Left forelimb (tissue), 1 donor: ENCODE measurements at places on chromosomes 12 and 14.

GRCh38 chr12:132602572-132603239 lies 7.7 kb downstream of the LRCOL1 start:
- no peak for DNase-seq

GRCh38 chr14:98940693-98941437 lies 331.1 kb downstream of the BCL11B start:
- DNase-seq = no peak

DNA sequence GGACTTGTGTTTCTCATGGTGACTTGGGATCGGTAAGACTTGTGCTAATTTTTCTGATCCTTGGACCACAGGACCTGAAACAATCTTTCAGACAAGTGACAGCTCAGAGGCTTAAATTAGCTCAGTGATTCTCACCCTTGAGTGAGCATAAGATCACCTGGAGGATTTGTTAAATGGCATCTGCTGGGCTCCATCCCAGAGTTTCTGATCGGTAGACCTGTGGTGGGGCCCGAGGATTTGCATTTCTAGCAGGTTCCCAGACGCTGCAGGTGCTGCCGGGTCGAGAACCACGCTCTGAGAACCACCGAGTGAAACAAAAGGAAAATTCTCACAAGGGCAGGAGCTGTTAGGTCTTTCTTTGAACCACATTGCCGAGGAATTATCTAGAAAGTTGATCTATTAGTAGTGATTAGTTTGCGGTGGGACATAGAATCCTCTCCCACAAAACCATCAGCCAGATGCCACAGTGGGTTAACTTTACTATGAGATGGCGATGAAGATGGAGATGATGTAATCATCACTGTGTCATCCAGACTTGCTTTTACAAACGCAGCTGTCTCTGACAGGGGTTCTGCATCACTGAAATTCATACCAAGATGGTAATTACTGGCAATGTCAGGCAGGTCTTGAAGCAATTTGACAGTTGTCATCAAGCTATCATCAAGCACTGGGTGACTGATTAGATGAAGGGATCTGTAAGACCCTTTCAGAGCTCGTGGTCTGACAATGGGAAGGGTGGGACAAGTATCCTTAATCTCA lies 184.0 kb downstream of the AACS start:
- DNase-seq = no peak

DNA sequence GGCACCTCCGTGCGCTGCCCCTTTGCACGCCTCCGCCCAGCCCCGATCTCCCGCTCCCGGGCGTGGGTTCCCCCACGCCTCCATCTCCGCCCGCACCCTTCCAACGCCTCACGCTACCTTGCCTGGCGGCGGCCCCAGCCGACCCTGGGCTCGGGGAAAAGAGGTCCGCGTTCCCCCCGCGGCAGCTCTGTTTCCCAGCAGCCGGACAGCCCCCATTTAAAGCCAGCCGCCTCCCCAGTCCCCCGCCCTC lies at the start of gene PRIMA1:
Gene PRIMA1 (minus strand): TSS at position 193 of the 250 bp plus-strand sequence. CDS start 767 bp downstream, outside the sequence.
- DNase-seq = no peak

DNA sequence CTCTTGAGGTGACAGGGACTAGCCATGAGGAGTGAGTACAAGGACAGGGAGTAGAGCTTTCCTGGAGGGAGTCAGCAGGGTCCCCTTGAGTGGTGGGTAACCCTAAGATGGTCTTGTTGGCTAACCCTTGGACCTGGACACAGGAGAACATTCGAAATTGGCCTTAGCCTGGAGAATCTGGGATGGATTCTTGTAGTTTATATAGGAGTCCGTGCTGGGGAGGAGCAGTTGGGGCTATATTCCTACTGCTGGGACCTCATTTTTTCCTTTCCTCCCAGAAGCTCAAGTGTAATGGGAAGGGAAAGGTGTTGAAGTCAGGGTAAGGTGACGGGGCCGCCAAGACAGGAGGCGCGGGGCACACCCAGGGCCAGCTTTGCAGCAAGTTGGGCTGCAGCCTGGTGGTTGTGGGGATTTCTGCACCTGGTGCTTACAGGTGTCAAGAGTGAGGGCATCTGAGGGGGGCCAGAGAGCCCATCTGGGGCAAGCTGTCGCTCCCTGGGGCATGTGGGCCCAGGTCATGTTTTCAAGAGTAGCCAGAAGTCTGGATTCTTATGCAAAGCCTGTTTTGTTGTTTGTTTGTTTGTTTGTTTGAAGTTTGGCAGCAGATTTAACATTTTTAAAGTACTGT lies 5.1 kb downstream of the BCL7A start:
- DNase-seq = no peak

GRCh38 chr12:108667349-108667748 lies 33.7 kb upstream of the SELPLG start:
- no peak for DNase-seq

- DNase-seq = no peak
Observed at GRCh38 chr12:85352016-85352415, 72.0 kb downstream of the ALX1 start.

DNA sequence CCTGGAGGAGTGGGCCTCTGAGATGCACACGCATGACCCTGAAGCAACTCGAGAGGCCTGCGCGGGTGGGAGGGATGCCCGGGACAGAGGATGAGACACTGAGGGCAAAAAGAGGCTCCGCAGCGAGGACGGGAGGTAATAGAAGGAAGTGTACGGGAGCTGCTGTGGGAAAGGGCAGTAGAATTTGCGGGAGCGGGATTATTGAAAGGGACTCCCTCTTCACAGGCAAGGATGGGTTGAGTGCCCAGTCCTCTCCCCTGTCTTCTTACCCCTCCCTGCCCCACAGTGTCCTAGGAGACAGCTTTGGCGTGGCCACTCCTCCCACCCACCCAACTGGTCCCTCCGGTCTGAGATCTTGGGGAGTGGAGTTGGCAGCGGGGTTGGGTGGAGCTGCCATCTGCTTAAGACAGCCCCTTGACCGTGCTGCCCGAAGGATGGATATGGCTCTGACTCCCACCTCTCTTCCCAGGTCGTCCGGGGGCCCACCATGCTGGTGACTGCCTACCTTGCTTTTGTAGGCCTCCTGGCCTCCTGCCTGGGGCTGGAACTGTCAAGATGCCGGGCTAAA lies 15.7 kb upstream of the ESPL1 start:
- DNase-seq = no peak

DNA sequence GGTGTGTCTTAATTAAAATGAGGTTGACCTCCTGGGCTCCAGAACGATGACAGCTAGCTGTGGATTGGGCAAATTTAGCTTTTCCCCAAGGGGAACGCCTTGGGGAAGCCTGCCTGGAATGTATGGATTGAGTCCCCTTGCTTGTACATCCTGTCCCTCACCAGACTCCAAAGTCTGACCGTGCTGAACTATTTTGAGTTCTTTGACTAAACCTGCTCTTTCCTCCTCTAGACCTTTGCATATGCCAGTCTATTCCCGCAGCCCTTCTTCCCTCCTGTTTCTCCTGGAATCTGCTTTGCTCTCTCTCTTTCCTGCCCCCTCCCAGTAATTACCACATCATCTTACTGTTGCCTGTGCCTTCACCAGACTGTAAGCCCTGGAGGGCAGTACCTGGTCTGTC lies 11.5 kb upstream of the KDM2B start:
- DNase-seq = no peak

GRCh38 chr14:99237288-99237687 lies 34.7 kb downstream of the BCL11B start:
- DNase-seq = no peak

DNA sequence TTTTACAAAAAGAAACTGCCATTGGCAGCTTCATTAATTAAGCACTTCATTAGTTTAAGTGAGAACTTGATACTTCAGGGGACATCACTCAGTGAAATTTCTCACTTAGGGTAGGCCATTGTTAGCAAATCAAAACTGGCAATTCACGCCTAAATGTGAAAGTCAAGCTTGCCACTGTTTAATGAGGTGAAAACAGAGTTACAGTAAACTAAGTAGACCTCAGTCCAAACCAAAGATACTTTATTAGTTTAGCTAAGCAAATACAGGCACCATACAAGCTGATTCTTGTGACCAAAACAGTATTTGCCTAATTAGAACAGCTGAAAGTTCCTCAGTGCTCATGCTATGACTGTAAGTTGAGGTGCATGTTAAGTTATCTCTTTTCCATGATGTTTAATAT lies 176.5 kb upstream of the CPNE8 start:
- DNase-seq = no peak

DNA sequence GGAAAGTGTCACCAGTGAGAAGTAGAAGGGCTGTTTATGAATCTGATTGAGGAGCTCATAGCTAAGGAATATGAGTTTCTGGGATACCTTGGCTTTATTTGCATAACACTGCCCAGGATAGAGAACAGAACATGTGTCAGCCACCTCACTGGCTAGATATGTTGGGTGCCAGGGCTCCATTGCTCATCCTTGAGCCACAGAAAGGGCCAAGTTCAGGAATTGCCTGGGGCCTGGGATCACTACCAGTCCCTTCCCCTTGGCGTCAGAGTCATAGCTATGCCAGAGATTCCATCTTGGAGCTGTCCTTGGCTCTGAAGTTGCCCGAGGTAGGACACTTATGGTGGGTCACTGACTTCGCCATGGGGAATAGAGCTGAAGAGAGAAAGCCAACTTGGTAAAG lies 49.0 kb downstream of the IFT43 start:
- no peak for DNase-seq

GRCh38 chr12:12701457-12701856 lies 5.5 kb upstream of the GPR19 start:
- no peak for DNase-seq

DNA sequence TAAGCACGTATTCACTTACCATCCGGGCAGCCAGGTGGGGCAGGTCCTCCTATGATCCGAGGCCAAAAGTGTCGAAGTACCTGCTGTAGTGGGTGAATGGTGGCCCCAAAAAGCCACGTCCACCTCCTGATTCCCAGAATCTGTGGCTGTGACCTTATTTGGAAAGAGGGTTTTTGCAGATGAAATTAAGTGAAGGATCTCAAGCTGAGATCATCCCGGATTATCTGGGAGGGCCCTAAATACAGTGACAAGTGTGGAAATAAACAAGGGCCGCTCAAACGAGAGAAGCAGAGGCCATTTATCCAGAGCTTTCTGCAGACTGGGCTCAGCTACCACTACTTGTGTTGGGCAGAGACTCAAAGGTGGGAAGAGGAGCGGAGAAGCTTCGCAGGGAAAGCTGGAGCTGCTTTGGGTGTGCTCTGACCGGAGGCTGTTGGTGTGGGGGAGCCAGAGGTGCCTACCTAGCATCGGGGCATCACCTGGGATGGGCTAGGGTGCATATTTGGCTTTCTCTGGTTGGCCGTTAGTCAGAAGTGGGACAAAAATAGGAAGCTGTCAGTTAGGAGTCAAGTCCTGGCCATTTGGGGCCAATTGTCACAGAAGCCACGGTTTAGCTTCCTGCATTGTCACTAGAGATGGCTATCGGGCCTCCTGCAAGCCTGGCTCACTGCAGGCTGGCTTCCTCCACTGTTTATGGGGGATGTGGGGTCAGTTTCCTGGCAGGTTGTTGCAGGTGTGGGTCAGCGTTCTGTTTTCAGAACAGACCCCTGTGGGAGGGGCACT lies 27.8 kb upstream of the DLK1 start:
- no peak for DNase-seq

DNA sequence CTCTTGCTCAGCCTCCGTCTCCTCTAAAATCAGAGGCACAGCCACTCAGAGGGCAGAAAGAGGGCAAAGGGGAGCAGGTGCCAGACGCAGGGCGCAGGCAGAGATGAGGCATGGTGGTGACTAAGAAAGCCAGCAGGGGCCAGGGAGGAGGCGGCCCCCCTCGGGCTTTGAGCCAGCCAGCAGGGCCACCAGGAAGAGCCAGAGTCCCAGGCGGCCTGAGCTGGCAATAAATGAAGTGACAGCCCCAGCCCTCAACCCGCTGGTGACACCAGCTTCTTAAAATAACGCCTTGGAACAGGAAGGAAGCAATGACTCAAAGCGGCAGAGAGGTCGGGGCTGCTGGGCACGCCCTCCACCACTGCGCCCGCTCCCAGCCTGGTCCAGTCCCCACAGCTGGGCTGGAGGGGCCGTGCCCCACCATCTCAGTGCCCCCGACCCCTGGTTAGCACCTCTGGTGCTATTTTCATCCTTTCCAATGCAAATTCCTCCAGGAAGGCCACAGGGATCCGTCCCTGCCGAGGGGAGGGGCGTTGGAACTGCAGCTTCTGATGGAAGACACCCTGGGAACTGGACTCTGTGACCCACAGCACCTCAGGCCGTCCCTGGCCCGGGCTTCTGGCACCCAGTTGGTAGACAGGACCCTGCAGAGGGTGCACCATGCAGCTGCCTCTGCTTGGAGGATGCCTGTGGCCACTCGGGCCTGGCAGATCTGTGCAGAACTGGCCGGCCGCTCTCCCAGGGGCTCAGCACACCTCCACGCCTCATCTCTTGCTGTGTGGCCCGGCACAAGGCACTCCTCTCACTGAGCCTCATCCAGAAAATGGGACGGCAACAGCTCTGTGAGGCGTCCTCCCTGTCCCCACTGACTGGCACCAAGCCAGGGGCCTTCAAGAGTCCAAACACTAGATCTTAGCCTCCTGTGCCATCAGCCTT lies 113.7 kb downstream of the NCOR2 start:
- DNase-seq = no peak
